ENCODE measurements at places on chromosomes 5 and 9.

GRCh38 chr9:121564504-121565260 lies 65.0 kb upstream of the GGTA1 start:
- DNase-seq: no peak

GRCh38 chr5:135502836-135503520 lies 32.8 kb downstream of the NEUROG1 start:
- no peak for DNase-seq

DNA sequence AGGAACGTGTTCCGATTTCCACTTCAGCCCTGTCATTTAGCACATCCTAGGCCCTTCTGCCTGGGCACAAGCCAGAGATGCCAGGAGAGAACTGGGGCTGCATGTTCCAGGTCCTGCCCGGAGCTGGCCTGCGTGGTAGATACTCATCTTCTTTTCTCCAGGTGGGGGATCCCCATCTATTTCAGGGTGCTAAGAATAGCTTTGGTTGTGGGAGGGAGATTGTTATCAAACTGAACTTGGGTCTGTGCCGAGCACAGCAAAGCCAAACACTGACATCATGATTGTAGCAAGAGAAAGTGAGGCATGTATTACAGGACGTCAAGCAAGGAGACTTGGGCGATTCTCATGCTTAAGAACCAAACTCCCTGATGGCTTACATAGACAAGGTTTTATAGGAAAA lies 18.2 kb downstream of the C9orf153 start:
- no peak for DNase-seq

DNA sequence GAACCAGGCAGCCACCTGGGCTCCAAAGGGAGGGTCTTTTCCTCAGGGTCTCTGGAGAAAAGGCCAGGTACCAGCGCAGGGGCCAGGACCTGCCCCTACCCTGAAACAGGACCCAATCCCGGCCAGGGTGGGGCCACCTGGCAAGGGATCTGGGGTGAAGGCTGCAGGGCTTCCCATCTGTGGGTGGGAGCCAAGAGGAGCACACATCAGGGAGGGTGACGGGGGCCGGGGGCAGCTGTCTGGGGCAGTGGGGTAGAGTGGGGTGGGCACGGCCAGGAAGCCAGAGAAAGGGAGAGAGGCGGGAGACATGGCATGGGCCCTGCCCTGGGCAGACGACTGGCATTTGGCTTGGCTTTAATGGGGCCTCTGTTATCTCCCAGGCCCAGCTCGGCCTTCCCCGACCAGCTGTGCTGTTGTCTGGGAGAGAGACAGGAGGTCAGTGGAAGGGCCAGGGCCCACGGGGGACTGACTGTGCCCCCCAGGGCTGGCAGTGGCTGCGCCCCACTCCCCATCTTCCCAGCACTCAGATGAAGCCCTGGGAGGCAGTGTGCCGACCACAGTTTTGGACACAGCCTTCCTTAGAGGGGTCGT lies 57.2 kb upstream of the RNF130 start:
- DNase-seq: no peak

GRCh38 chr5:76790632-76791290 lies 28.1 kb upstream of the F2RL1 start:
- DNase-seq: no peak

DNA sequence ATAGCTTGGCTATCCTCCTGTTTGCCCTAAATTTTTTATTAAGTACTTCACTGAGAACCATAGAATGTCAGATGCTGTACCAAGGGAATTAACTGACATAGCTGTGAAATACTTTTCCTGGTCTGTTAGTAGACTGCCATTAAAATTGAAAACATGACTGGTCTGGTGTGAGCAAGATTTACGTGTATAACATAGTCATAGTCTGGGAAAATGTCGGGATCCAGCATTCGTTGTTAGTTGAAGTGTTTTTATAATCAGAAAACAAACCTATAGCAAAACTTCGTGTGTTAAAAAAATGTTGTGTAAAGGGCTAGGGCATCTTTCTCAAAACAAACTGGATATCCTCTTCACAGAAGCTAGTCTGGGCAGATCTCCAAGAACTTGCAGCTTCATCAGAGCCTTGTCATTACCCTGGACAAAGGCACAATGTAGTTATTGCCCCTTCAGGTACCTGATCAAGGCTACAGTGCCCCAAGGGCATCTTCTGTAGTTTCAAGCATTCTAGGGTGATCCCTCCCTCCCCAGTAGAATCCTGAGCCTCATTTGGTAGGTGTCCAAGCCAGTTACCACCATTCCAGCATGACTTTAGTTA lies 454.2 kb upstream of the SGCD start:
- no peak for DNase-seq

GRCh38 chr5:75040973-75041372 lies 11.4 kb downstream of the GCNT4 start:
- DNase-seq: no peak

GRCh38 chr5:106135473-106135872 lies 1535.3 kb downstream of the EFNA5 start:
- no peak for DNase-seq

GRCh38 chr5:100516285-100516684 lies 18.9 kb upstream of the FAM174A start:
- DNase-seq: no peak

DNA sequence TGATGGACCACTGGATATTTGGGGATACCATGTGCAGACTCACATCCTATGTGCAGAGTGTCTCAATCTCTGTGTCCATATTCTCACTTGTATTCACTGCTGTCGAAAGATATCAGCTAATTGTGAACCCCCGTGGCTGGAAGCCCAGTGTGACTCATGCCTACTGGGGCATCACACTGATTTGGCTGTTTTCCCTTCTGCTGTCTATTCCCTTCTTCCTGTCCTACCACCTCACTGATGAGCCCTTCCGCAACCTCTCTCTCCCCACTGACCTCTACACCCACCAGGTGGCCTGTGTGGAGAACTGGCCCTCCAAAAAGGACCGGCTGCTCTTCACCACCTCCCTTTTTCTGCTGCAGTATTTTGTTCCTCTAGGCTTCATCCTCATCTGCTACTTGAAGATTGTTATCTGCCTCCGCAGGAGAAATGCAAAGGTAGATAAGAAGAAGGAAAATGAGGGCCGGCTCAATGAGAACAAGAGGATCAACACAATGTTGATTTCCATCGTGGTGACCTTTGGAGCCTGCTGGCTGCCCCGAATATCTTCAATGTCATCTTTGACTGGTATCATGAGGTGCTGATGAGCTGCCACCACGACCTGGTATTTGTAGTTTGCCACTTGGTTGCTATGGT lies 54.5 kb upstream of the HNRNPA0 start:
- no peak for DNase-seq

GRCh38 chr5:154385236-154385512 lies 60.6 kb upstream of the SAP30L start:
- no peak for DNase-seq

GRCh38 chr9:127980060-127980705 lies 606 bp downstream of the EEIG1 start:
- peak; percentile 77 for DNase-seq

DNA sequence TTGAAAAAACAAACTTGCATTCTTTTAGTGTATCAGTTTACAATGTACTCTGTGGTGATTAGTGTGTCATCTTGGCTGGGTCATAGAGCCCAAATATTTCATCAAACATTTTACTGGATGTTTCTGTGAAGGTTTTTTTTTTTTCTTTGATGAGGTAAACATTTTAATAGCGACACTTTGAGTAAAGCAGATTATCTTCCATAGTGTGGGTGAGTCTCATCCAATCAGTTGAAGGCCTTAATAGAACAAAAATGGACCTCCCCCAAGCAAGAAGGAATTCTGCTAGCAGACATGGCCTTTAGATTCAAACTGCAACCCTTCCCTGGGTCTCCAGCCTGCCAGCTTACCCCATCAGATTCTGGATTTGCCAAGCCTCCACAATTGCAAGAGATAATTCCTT lies 72.5 kb downstream of the FSTL4 start:
- DNase-seq: no peak

DNA sequence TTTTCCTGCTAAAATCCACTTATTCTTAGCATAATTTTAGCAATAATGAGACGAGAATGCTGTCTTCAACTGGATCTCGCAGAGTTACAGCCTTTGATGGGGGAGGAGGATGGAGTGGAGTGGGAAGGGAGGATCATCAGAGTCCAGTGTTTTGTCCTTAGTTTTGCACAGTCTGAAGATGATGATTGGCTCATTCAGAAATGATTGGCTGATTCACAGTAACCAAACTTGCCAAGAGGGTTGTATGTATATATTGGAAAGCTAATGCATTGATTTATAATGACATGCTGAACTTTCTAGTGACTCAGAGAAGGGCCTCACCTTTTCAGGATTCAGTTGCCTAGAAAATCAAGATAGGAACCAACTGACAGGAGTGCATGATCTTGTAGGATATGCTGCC lies 448.0 kb downstream of the CCDC171 start:
- DNase-seq: no peak

DNA sequence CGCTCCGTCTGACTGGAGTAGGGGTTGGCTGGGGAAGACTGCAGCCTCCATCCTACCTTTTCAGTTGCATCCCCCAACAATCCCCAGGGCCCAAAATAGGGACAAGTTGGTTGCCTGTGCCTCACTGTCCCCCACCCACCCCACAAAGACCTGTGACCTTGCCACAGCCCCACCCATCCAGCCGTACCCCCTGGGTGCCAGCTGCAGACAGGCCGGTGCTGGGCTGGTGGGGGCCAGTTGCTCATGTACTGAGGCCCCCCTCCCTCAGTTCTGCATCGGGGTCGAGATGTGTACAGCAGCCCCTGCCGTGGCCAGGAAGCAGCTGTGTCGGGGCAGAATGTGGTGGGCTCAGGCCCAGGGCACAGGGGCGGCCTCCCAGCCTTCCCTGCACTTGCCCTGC lies 374 bp downstream of the LCNL1 start:
- DNase-seq: no peak

DNA sequence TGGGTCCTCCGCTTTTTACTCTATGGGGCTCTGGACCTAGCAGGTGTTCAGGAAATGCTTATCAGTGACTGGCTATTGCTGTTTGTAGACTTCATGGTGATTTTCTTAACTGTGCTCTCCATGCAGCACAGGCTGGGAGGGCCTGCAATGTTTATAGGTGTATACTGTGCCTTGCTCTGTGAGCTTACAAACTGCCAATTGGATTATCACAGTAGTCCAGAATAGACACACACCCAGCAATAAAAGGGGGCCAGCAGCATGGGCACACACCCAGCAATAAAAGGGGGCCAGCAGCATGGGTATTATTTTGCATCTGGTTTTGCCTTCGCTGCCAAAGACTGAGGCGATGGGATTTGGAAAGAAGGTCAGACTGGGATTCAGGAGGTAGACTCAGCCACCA lies 100.0 kb downstream of the CRB2 start:
- no peak for DNase-seq

GRCh38 chr5:176536132-176536901 lies 885 bp downstream of the RNF44 start:
- peak; percentile 86 for DNase-seq

DNA sequence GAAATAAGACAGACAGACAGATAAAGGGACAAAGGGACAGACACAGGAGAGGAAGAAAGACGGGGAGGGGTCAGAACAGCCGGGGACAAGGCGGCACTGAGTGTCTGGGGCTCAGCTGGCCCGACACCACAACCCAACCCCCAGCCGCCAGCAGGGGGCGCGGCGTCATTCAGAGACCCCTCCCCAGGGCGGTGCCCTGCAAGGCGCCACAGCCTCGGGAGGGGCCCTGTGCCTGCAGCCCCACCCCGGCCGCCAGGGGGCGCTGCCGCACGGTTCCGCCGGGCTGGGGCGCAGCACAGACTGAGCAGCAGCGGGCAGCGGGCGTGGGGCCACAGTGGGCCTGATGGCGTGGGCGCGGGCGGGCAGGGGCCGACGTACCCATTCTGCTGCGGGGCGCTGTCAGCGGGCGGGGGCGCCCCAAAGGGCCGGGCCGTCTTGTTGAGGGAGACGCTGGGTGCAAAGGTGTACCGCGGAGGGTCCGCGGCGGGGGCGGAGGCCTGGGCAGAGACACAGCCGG lies 5.9 kb downstream of the PDLIM7 start:
- DNase-seq: peak; percentile 86

- DNase-seq: no peak
These were observed 152.0 kb downstream of the DOCK8 start for GRCh38 chr9:366620-367019.

DNA sequence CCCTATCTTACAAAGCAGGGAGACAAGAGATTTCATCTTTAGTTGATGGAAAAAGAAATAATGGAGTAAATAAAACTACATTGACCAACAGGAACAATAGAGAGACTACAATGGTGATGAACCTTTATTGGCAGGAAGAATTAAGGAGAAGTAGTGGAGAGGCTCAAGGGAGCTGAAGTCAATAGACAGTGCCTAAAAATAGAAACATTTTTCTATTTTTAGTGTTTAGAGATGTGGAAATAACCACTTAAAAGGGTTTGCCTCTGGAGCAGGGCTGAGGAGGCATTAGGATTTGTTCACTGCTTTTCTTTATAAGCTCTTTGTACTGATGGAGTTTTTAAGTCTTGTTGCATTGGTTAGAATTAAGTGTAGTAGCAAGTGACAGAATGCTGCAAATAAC lies 98.4 kb upstream of the ERCC6L2 start:
- no peak for DNase-seq

- DNase-seq: no peak
These were observed 8.8 kb downstream of the C9orf50 start for GRCh38 chr9:129612123-129612522.

DNA sequence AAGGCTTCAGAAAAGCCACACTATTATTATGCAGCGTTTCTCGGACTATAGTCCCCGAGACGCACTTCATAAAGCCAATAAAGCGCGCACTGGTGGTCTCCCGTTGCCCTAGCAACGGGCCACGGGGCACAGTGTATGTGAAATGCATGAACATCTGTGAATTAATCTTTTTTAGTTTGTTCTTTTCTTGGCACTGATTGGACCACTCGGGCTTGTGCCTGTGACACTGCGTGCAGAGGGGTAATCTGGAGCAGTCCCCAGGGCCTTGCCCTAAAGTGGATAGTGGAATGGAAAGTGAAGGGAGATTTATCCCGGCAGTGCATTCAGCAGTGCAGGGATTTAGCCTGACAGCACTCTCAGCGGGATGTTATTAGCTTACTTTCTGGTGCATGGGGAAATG lies 92.1 kb downstream of the TLE4 start:
- no peak for DNase-seq

GRCh38 chr5:123771715-123772114 lies 259.7 kb downstream of the CSNK1G3 start:
- no peak for DNase-seq

DNA sequence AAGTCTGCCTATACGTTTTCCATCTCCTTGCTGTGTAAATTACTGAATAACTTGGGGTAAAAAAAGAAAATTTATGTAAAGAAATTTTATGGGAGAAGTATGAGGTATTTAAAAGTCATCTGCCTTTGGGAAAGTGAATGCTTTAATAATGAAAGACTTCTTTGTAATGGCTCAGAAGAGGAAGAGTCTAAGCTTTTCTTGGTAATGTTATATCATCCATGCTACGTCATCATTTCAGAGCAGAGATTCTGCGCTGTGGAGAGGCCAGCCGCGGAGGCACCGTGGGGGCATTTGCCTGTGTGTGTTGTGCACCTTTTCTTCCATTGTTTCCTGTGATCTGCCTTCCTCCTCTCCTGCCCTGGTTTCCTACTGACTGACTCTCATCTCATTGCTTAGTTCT lies 78.2 kb downstream of the GOLM1 start:
- DNase-seq: no peak

- DNase-seq: no peak
These were observed 362.9 kb downstream of the ADGRV1 start for GRCh38 chr5:90921418-90921973.
